Glomerular endothelial cell (primary cell): ENCODE measurements at places on chromosomes 6 and 20. TPM values are rescaled to one million over a fixed set of nuclear protein-coding genes. Genes with fewer than 3 reads are reported as not detected.

DNA sequence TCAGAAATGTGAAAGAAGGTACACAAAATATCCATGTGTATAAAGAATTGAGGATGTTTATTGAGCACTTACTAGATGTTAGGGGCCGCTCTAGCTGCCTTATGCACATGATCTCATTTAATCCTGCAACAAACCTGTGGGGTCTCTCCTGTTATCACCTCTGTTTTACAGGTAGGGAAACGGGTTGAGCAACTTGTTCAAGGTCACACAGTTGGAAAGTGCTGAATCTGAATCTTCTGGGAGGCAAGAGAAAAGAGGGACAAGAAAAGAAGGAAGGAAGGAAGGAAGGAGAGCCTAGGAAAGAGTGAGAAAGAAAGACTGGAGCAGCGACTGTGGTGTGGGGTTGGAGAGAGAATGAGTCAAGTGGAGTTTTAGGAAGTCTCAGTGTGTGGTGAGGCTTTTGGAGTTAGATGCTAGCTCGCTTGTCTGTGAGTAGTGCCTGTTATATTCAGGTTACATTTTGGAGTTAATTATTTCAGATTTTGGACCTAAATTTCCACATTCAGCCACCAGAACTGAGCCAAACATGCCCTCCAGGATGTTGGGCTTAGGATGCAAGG lies 7.7 kb downstream of the CLPSL1 start:
- no peak for DNase-seq

GRCh38 chr6:11172501-11173327 lies 59.8 kb downstream of the NEDD9 start:
- no peak for DNase-seq

GRCh38 chr6:147347179-147347881 lies 143.1 kb downstream of the STXBP5 start:
- DNase-seq = no peak

- DNase-seq = no peak
Observed at GRCh38 chr20:55132523-55132922, 657.1 kb downstream of the DOK5 start.

DNA sequence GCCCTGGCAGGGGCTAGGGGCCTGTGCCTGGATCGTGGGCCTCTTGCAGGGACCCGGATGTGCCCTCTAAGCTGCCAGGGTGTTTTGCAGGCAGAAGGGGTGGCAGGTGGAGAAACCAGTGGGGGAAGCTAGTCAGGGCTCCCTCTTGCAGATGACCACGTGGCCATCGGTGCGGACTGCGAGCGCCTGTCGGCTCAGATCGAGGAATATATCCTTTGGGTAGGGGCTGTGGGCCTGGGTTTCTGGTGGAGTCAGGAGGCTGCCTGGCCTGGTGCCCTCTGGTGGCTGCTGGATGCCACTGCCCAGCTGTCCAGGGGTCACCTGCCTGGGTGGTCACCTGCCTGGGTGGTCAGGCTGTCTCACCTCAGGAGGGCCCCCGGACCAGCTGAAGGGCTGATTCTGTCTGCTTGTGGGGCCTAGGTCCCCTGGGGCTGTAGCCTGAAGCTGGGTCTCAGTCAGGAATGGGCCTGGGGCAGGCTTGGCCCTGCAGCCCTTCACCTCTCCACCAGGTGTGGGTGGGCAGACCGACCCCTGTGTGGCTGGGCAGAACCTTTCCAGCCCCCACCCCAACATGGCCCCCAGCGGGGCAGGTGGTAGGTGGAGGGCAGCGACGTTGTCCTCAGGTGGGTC lies 6.7 kb downstream of the TCEA2 start:
- DNase-seq = no peak

DNA sequence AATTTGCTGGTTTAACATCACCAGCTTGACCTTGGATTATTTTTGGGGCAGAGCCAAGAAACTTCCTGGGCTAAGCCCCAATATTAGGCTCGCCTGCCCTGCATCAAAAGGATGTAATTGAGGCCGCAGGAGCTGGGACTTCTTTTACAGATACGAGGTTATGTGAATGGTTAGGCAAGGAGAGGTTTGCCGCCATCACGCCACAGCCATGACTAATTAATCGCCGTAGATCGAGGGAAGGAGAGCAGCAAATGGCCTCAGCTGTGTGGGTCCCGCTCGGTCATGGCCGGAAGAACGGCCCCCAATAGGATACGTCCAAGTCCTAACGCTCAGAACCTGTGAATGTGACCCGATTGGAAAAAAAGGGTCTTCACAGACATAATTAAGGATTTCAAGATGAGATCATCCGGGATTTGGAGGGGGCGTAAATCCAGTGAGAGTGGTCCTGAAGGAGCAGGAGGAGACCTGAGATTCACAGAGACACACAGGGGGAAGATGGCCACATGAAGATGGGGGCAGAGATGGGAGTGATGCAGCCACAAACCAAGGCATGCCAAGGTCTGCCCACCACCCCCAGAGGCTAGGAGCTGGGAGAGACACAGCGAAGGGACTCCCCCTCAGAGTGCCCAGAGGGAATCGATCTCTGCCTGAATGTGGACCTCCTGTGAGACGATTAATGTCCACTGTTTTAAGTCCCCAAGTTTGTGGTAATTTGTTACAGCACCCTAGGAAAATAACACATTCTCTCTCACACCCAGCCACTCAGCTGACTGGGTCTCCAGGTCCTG lies 10.0 kb upstream of the BNIP5 start:
- no peak for DNase-seq

GRCh38 chr6:170368544-170368943 lies 62.0 kb downstream of the FAM120B start:
- DNase-seq = no peak

- DNase-seq = no peak
Observed at GRCh38 chr20:49361862-49362660, 84.2 kb upstream of the ZNFX1 start.

- no peak for DNase-seq
Observed at GRCh38 chr20:58839474-58839874, 11.2 kb downstream of the GNAS-AS1 start.

DNA sequence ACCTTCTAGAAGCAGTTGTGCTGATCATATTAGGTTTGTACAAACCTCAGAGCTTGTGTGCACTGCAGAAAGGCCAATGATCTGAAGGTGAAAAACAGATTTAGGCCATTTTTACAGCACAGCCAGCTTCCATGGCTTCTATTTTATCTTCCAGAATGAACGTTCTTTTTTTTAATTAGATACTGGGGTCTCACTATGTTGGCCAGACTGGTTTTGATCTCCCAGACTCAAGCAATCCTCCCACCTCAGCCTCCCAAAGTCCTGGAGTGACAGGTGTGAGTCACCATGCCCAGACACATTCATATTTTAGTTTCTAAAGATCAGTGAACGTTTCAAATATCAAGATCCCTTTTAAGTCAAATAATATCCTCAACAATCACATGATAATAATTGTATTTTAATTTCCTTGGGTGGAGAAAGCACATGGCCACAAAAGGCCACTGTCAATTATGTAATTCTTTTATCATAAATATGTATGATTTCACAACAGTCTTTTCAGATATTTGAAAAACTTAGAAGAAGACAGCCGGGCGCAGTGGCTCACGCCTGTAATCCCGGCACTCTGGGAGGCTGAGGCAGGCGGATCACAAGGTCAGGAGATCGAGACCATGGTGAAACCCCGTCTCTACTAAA lies 326.7 kb upstream of the JARID2 start:
- DNase-seq = no peak

GRCh38 chr6:46440641-46441040 lies 50.6 kb downstream of the RCAN2 start:
- no peak for DNase-seq

DNA sequence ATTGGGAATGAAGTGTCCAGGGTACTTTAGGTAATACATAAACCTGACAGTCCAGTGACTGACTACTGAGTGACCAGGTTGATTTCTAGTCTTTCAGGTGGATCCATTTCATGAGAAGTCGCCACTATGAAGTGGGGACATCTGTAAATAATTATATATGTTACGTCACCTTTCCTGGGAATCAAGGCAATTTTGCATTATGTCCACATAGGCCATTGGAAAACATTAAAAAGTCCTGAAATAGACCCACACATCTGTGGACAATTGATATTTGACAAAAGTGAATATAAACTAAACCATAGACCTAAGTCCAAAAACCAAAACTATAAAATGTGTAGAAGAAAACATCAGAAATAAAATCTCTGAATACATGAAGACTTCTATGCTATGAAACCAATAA lies 231.5 kb downstream of the C6orf118 start:
- DNase-seq = no peak

NEURL2 gene
- total RNA-seq = 3.4 and 4.8 TPM in 2 replicates

NKX2-4 gene
- not detected in 2 replicates for total RNA-seq

PSORS1C2 gene
- not detected in 2 replicates for total RNA-seq

HACE1 gene
- total RNA-seq = 9.3 and 11.9 TPM in 2 replicates

GGTLC1 gene
- not detected in 2 replicates for total RNA-seq
